Activated CD4-positive, alpha-beta memory T cell treated with anti-CD3 and anti-CD28 coated beads for 36 hours (primary cell): ENCODE measurements at places on chromosomes 2 and 18. TPM values are rescaled to one million over a fixed set of nuclear protein-coding genes. Genes with fewer than 3 reads are reported as not detected.
A peak's percentile ranks its signal among the peaks of the same experiment; 100 is the strongest.

COLEC12 gene
- not detected for total RNA-seq

DNA sequence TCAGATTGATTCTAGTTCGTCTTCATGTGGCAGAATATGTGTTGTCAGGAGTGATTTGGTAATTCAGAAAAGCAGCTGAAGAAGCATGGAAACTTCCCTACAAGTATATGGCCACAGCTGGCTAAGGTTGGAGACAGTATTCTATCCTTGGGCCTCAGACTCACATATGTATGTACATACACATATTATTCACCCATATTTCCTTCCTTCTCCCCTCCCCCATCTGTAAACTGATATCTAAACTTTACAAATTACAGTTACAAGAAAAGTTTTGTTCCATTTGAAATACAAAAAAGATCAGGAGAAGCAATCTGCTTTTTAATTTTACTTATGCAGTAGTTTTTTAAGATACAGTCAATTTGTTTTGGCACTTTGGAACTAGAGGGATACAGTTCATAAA lies 3.1 kb downstream of the SP3 start:
- peak overlapping the region; percentile 89 for H3K4me3 ChIP-seq
- DNase-seq: no peak
- H3K27ac ChIP-seq: peak overlapping the region; percentile 92
- no peaks in the 10 kb centered on the region for H3K27me3 ChIP-seq
- peaks cover 36% of the 10 kb centered on the region for H3K36me3 ChIP-seq
- H3K4me1 ChIP-seq: peaks cover 55% of the 10 kb centered on the region

DNA sequence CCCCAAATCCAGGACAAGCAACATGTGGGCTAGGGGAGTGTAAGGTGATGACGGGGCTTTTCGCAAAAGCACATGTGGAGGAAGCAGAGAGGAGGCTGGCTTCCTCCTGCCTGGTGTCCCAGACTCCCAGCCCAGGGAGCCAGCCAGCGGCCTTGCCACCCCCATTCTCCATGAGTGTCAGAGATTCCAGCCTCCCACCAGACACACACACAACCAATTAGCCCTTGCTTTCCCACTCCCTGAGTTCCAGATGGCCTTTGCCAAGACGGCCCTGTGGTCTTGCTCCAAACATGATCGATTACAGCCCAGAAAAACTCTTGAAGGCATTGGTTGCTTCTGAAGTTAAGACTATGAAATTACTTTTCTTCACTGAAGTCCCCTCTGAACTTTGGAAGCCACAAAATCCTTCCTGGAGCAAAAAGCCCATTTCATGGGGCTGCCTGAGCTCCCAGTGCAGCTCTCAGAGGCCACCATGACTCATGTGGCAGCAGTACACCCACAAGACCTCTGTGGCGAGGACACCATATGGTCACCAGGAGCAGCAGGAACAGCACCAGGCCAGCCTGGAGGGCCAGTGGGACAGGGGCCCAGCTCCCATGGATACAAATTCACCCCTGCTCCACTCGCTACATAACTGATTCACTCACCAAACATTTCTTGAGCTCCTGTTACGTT lies 69.1 kb upstream of the PID1 start:
- no peak overlapping the region for H3K27ac ChIP-seq
- H3K4me1 ChIP-seq: no peaks in the 10 kb centered on the region
- H3K4me3 ChIP-seq: no peak overlapping the region
- H3K27me3 ChIP-seq: no peaks in the 10 kb centered on the region

- DNase-seq: no peak
- H3K4me3 ChIP-seq: peak overlapping the region; percentile 5
- no peaks in the 10 kb centered on the region for H3K36me3 ChIP-seq
These were observed 32.5 kb upstream of the FOSL2 start for GRCh38 chr2:28360058-28360717.

UGT1A5 gene
- total RNA-seq: not detected

SF3B6 gene
- total RNA-seq: 148 TPM

DNA sequence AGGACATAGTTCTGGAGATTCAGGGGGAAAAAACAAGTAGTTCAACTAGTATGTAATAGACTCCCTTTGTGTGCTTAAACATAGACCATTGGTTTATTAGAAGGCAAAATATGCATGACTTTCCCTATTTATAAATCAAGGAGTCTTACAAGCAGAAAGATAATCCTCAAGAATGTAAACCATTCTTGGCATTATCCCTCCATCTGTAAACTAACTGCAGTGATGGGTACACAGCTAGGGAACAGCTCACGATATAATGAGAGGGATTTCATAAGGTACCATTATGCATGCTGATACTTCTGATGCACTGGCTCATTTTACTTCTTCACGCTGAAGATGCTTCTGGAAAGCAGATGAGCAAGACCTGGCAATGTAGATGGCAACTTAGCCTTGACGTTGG lies 878 bp downstream of the FBXO15 start:
- peak overlapping the region; percentile 31 for H3K27ac ChIP-seq
- DNase-seq: no peak
- H3K27me3 ChIP-seq: peaks cover 2% of the 10 kb centered on the region
- peaks cover 32% of the 10 kb centered on the region for H3K4me1 ChIP-seq
- peaks cover 14% of the 10 kb centered on the region for H3K36me3 ChIP-seq

GRCh38 chr2:20457661-20458630 lies 11.1 kb downstream of the RHOB start:
- DNase-seq: peak; percentile 1
- H3K36me3 ChIP-seq: no peaks in the 10 kb centered on the region
- H3K4me3 ChIP-seq: no peak overlapping the region
- H3K4me1 ChIP-seq: peaks cover 11% of the 10 kb centered on the region
- H3K27me3 ChIP-seq: peaks cover 23% of the 10 kb centered on the region
- H3K27ac ChIP-seq: no peak overlapping the region
